ENCODE measurements at places on chromosomes 1 and 21. TPM values are rescaled to one million over a fixed set of nuclear protein-coding genes. Genes with fewer than 3 reads are reported as not detected.

DNA sequence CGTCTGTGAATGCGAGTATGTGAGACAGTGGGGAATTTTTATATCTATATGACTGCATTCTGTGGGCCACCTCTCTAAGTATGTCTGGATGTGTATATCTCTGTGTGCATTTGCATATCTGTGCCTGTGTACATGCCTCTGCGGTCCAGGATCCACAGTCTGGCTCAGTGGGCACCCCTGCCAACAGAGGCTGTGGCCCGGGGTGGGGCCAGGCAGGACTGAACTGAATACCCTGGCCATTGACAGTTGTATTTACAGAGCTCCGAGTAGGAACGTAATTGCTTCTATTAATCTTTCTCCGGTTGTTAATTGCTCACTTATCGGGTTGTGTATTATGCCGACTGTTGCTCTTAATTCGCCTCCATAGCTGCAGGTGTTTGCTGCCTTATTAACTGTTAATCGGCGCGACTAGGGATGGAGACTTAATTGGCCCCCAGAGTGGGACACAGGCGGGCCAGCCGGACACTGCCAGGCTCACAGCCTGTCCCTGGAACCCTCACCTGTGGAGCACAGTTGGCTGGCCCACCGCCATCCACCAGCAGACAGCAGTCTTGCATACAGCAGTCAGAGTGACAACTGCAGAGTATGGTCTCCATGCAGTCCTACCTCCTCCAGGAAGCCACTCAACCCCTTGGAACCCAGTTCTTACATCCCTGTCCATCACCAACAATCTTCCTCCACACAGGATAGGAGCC is 22.4 kb upstream of the ADGRB2 start:
- DNase-seq, result no peak

LAMC2 gene
- total RNA-seq, result 1.4 TPM

DNA sequence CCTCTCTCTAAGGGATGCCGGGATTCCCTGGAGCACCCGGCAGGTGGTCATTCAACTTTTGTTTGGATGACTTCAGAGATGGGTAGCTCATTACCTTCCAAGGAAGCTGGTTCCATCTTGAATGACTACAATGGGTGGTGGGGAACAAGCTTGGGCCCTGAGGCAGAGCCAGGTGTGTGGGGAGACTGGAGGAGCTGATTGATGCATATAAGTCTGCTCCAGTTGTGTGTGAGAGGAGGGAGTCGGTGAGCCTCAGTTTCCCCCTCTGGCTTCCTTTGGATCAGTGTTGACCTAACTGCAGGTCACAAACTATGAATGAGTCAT is 133.8 kb upstream of the ZBTB40 start:
- DNase-seq, result no peak

GRCh38 chr1:84569216-84569615 is 5.0 kb downstream of the CTBS start:
- no peak for DNase-seq

FHAD1 gene
- total RNA-seq, result 4.8 TPM

CDC42SE1 gene
- 48.8 TPM for total RNA-seq

TINAGL1 gene
- 39.1 TPM for total RNA-seq

- peak; percentile 88 for DNase-seq
These were observed 54.3 kb downstream of the ADARB1 start for GRCh38 chr21:45128613-45129188.

DNA sequence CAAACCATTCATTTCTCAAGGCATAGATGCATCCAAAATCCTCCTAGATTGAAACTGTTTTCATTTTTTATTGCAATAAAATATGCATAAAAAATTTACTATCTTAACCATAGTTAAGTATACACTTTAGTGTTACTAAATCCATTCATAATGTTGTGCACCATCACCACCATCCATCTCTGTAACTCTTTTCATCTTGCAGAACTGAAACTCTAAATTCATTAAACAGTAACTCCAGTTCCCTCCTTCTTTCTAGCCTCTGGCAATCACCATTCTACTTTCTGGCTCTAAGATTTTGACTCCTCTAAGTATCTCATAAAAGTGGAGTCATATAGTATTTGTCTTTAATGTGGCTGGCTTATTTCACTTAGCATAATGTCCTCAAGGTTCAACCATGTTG is 236.8 kb downstream of the SMYD3 start:
- no peak for DNase-seq

DNA sequence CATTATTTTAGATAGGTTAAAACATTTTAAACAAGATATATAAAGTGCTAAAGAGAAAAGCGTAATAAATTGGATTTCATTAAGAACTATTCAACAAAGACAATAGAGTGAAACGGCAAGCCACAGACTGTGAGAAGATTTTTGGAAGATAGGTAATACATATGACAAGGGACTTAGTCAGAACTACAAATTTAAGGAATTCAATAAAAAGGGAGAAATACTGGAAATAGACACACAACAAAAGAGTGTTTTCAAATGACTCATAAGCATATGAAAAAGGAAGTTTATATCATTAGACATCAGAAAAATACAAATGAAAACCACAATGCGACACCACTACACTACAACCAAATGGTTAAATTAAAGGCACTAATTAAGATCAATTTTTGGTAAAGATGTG is 90.5 kb downstream of the GDAP2 start:
- no peak for DNase-seq

DNA sequence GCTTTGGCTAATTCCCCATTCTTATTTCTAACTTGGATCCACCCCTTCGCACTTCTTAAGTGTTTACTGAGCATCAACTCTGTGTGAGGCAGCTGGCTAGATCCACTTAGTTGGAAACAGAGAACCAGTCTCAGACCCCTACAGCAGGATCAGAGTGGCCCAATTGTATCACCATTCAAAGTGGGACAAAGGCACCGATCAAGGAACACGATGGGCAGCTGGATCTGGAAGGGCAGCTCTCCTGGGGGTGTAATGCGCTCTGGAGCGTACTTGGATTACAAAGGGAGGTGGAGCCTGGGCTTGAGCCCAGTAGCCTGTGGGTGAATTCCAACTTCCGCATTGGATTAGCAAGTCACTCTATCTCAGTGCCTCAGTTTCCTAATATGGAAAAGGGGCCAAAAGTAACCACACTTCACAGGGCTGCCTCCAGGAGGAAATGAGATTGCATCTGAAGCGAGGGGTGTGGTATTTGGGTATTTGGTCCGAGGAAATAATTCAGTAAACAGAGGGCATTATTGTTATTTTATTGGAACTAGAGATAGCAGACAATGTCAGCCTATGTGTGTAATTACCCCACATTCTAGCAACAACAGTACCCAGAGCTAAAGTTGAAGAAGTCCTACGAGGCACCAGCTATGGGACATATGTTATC is 11.9 kb downstream of the ECE1 start:
- DNase-seq, result no peak

KRTAP7-1 gene
- not detected for total RNA-seq

DNA sequence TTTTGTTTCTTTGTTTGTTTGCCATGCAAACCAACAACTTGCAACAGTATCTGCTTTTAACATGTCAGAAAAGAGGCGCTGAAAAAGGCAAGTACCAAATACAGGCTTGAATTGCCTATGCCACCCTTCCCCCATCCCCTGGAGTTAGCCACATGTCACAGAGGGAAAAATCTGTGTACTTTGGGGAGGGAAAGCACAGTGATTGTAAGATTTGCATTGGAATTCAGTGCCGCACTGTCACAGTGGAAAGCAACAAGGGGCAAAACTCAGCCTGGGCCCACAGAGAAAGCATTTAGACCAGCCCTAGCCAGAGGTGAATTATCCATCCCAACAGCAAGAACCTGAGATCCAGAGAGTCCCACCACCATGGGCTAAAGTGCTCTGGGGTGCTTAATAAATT is 52.4 kb upstream of the ACADM start:
- no peak for DNase-seq

SLAMF1 gene
- not detected for total RNA-seq

PIGM gene
- 5.2 TPM for total RNA-seq

GRCh38 chr1:233723387-233723786 is 109.5 kb downstream of the KCNK1 start:
- no peak for DNase-seq

DNA sequence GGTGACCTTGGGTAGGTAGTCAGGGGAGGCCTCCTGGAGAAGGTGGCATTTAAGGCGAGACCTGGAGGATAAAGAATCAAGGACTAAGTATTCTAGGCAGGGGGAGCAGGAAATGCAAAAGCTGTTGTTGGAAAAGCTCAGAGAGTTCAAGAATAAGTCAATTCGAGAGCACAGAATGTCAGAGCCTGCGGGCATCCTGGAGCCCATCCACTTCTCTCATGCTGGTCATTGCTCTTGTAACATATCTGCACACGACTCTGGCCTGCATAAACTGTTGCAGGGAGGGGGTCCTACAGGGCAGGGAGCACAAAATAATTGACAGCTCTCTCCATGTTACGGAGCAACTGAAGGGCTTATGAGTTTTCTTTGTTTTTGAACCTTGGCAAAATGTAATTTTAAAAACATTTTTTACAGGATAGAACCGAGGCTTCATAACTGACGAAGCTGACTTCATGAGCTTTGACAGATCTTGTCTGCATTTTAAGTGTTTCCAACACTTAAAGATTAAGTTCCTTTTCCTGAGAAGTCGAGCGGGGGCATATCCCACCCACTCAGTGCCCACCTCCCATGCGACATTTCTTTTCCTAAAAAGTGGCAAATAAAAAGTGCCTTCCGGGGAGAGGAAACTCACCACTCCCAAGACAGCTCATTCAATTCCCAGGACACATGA is 4.2 kb downstream of the PLA2G5 start:
- no peak for DNase-seq

DNA sequence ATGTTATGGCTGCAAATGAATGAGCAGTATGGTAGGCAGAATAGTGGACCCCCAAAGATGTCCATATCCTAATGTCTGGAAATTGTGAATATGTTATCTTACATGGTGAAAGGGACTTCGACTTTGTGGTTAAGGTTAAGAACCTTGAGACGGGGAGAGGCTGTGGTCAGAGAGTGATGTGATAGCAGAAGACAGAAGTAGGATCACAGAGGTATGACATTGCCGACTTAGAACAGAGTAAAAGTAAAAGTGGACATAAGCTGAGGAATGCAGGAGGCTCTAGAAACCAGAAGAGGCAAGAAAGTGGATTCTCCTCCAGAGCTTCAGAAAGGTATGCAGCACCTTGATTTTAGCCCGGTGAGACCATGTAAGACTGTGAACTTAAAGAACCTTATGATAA is 74.6 kb downstream of the CTH start:
- no peak for DNase-seq

Measured in Daoy (cell line).